ENCODE measurements at places on chromosomes 7 and 10.

GRCh38 chr7:48004032-48004431 lies 24.6 kb upstream of the HUS1 start:
- DNase-seq, result no peak

- no peak for DNase-seq
These were observed 54.7 kb downstream of the RASGEF1A start for GRCh38 chr10:43212043-43212721.

- peak; percentile 90 for DNase-seq
These were observed at the start of gene IFIT1 for GRCh38 chr10:89391907-89392756. IFIT1 (plus strand) TSS chr10:89392623; CDS start chr10:89392713, 90 bp downstream.

GRCh38 chr7:70701477-70701876 lies 430.5 kb upstream of the GALNT17 start:
- DNase-seq, result no peak

DNA sequence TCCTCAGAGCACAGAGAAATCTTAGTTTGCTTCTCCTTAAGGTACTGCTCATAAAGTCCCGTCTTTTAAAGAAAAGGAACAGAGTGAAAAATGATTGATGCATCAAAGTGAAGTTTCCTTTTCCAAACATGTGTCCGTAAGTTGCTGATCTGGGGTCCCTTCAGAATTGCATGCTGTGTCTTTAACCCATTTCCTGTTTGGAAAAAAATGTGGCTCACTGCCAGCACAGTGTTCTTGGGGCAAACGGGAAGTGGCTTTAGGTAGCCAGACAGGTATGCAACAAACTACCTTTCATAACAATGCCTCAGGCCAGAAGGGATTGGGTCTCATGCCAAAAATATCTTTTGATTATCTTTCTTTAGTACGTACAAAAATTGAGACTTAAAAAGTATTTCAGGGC lies 50.9 kb downstream of the TFAM start:
- no peak for DNase-seq

DNA sequence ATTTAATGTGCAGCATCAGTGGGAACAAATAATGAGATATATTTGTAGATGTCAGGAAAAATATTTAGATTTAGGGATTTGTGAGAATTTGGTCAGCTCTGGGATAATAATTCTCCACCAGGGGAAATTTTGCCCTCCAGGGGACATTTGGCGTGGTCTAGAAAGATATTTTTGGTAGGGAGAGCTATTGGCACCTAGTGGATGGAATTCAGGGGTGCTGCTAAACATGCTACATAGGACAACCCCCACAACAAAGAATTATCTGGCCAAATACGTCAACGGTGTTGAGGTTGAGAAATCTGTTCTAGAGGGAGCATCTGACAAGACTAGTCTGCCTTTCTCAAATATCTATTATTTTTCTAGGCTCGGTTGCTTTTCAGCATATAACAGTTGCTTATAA lies 2.1 kb downstream of the ADK start:
- DNase-seq, result no peak

- DNase-seq, result no peak
These were observed 409.1 kb upstream of the ETV1 start for GRCh38 chr7:14398526-14398925.

DNA sequence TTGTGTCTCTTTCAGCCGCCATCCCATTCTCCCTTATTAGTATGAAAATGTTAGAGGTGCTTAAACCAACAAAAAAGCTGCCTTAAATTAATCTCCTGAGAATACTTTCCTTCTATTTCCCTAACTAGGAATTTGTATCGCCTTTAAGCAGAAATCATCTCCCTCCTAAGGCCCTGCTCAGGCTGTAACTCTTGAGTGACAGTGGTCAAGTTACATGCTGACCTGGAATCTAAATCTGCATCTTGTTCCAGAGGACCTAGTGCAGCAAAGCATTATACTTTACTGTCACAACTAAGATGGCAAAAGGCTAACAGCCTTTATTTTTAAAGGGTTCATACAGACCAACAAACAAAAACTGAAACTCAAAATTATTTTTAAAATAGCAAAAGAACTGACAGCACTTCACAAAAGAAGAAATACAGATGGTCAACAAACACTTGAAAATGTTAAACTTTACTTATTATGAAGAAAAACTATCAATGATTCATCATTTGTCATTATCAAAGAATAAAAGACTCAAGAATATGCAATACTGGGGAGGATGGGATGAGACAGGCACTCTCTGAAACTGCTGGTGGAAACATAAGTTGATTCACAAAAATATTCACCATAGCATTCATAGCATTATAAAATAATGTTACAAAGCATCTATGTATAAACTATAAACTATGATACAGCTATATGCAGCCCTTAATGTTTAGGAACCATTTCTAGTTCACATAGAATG lies 11.0 kb downstream of the CYREN start:
- no peak for DNase-seq

GRCh38 chr10:17229016-17229716 lies 1.1 kb downstream of the VIM start:
- peak; percentile 59 for DNase-seq

- no peak for DNase-seq
These were observed 4.4 kb upstream of the RAMP3 start for GRCh38 chr7:45153233-45153632.

DNA sequence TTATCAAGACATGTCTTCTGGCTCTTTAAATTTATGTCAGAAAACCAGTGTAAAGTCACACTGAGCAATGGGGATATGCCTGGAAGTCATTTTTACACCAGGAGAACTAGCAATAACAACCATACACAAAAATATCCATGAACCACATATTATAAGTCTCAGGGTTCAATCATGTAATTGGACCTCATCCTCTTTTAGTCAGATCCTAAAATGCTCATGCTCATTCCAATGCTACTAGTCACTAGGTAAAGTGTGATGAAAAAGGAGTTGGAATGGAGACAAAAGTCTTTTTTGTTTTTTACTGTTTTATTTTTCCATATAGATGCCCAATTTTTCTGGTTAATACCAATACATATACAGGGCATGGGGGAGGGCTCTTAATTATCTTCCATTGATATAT lies 306.1 kb downstream of the DGKB start:
- DNase-seq, result no peak

GRCh38 chr10:114073395-114074186 lies 29.9 kb downstream of the ADRB1 start:
- DNase-seq, result no peak

DNA sequence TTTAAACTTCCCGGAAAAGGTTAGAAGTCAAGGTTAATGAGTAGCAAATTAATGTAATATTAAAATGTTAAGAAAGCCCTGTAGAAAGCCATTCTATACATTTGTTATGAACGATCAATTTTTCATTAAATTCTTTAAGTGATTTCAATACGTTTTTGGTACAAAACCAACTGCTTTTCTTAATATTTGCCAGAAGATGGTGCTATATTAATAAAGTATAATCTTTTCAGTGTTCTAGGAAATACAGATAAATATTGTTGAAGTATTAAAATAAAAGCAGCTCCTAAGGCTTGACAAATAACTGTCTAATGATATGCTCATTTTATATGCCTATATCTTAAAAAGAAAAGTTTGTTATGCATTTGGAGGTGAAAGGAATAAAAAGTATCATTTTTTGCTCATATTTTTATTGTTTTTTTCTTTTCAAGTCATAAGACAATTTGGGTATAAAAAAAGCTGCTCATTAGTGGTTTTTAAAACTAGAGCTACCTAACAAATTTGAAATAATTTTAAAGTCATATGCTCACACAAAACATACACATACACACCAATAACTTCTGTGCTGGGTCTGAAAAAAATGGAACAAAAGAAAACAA lies 130.3 kb upstream of the POT1 start:
- no peak for DNase-seq

DNA sequence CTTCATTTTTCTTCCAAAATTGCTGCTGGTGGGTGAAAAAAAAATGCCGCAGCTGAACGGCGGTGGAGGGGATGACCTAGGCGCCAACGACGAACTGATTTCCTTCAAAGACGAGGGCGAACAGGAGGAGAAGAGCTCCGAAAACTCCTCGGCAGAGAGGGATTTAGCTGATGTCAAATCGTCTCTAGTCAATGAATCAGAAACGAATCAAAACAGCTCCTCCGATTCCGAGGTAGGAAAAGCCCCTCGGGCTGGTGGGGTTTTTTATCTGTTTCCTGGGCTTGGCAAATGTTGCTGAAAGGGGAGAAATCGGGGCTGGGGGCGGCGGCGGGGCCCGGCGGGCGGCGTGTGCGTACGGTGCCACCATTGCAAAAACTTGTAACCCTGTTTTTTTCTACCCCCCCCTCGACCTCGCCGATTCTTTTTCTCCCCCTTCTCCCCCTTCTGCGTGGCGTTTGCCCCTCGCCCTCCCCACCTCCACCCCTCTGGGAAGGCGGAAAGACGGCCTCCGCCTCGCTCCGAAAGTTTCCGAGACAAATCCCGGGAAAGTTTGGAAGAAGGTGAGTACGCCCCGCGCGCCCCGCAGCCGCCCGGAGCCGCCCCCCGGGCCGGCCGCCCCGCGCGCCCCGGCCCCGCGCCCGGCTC lies 789 bp downstream of the TCF7L2 start:
- no peak for DNase-seq

DNA sequence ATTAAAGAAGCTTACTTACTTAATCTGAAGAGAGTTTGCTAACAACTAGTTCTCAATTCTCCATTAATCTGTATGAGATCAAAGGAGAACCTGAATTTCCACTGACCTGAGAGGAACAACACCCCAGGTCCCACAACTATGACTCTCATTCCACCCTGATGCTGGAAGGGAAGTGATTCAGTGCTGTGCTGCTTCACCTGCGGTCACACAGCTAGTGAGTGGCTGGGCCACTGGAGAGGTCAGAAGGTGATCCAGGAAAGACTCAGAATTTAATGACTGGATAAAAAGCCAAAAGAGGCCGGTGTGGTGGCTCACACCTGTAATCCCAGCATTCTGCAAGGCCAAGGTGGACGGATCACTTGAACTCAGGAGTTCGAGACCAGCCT lies 23.6 kb downstream of the SORBS1 start:
- DNase-seq, result no peak

DNA sequence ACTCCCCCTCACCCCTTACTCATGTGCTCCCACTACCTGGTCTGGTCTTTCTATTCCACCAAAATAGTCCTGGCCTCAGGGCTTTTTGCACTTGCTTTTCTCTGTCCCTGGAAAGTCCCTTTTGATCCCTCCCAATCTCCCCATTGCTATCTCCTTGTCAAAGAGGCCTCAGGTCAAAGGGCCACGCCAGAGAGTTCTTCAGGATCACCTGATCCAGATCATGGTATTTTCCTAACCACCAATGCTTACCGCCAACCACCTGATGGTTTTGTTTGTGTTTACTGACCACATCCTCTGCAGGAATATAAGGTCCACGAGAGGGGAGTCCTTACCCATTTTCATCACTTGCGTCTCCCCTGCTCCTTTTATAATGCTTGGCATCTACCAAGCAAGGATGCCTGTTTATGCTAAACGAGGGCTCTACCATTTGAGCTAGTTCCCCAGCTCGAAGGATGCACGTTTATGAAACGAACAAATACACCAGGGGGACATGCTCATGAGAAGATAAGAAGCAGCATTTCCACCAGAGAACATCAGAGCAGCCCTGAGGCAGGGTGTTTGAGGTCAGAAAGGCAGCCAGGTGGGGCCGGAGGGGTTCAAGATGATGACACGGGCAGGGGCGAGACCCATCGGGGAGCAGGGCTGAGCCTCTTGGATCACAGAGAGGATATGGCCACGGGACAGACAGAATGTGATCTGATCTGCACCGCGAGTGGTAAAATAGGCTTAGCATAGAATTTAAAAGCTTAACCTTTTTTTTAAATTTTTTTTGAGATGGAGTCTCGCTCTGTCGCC lies 43.1 kb upstream of the FOXK1 start:
- DNase-seq, result no peak

- DNase-seq, result peak; percentile 14
These were observed 56.0 kb downstream of the NRF1 start for GRCh38 chr7:129667551-129667950.

DNA sequence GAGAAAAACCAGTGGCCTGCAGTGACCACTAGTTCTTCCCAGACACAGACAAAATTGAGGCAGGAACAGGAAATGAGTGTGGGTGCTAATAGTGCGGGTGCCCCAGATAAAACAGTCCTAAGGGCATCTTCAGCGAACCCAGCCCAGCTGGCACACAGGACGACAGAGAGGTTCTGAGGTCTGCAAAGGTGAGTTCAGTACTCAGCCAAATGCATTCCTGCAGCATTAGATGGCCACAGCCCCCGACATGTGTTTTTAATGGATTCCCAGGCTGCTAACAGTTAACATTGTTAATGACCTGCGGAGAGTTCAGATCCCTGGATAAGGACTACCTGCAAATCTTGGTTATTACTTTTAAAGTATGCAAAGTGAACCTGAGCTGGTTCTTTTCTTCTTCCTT lies 196.0 kb downstream of the HIBADH start:
- DNase-seq, result no peak

GRCh38 chr10:91987397-91988037 lies 63.9 kb downstream of the BTAF1 start:
- peak; percentile 5 for DNase-seq

GRCh38 chr7:117270371-117270770 lies 52.5 kb downstream of the WNT2 start:
- no peak for DNase-seq
